ENCODE measurements at places on chromosomes 2 and 18.

DNA sequence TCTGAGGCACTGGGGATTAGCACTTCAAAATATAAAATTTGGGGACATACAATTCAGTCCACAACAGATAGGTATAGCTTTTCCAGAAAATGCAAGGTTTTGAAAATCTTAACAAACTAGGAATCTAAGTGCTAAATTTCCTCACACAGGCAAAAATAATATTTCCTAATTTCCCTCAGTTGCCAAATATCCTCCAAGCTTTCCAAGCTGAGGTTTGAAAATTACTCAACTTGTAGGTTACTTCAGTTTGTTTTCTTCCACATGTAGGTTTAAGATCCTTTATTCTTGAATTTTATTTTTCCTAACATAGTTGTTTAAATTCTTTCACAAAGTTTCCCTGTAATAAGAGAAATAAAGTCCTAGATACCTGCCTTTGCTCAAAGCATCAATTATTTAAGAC lies 192.9 kb upstream of the NRXN1 start:
- DNase-seq = no peak

- DNase-seq = no peak
Observed at GRCh38 chr2:179596018-179596417, 265.4 kb downstream of the ZNF385B start.

DNA sequence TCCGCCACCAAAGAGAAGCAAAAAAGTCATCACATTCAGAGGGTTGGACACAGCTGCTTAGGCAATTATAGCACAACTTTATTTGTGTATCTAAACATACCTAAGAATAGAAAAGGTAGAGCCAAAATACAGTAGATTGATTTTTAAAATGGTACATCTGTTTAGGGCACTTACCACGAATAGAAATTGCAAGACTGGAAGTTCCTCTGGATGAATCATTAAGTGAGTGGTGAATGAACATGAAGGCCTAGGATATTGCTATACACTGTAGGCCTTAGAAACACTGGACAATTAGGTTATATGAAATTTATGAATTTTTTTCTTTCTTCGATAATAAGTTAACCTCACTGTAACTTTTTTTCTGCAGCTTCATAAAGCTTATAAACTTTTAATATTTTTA lies 687.0 kb downstream of the BCL11A start:
- DNase-seq = no peak

DNA sequence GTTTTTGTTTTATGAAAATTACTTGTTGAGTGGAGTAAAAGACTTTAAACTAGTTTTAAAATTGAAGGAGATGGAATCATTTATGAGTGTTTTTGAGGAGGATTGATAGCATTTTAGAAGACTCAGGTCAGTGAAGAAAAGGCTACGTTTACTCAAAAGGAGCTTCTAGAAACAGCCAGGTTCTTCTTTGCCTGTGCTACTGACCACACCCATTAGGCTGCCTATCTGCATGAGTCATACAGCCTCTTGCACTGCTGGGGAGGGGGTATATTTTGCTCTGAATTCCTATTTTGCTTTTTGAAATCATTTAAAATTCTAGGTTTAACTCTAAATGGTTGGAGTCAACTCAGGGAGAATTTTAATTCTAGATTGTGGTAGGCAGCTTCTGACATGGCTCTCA lies 22.3 kb downstream of the EFEMP1 start:
- DNase-seq = no peak

GRCh38 chr2:30110773-30111172 lies 36.0 kb upstream of the YPEL5 start:
- no peak for DNase-seq

GRCh38 chr2:101230541-101231001 lies 22.1 kb upstream of the CNOT11 start:
- no peak for DNase-seq

GRCh38 chr18:25517881-25518715 lies 166.1 kb upstream of the ZNF521 start:
- no peak for DNase-seq

- no peak for DNase-seq
Observed at GRCh38 chr2:43026426-43027096, 199.8 kb downstream of the ZFP36L2 start.

DNA sequence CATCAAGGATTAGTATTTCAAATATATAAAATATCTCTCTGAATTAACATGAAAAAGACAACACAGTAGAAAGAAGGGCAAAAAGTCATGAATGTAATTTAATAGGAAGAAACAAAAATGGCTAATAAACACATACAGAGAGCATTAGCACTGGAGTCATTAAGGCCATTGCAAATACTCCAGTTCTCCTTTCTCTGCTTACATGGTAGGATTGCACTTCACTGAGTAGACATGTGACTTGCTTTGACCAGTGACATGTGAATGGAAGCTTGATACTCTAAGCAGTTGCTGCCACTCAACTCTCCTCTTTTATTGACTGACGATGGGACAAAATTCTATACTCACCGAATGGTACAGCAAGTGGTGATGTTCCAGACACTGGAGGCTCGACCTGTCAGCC lies 153.9 kb upstream of the LGALSL start:
- DNase-seq = no peak

Data from stimulated activated CD8-positive, alpha-beta memory T cell treated with anti-CD3 and anti-CD28 coated beads, Interleukin-7, amount 100 ng/mL, for 4 hours (primary cell).